ENCODE measurements at places on chromosomes 6 and 20.

DNA sequence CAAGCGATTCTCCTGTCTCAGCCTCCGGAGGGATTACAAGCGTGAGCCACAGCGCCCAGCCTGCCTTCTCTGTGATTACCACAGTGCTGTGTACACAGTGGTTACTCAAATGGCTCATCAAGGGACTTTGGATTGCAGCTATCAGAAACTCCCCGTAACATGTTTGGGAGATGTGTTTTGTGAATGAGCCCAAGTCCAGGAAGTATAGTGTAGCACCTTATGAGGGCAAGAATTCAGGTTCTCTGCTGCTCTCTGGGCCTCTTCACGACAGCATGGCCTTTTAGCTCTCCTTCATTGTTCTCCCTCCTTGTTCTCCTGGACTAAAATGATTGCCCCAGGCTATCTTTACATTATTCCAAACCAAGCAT, 34.1 kb upstream of the RPL7L1 start:
- no peak for DNase-seq

GRCh38 chr6:11279284-11279689, 46.8 kb upstream of the NEDD9 start:
- DNase-seq = no peak

GRCh38 chr6:108690326-108691049, 129.8 kb downstream of the FOXO3 start:
- DNase-seq = no peak

GRCh38 chr6:158087224-158087867, 80.7 kb downstream of the SERAC1 start:
- no peak for DNase-seq

GRCh38 chr20:24768713-24769601, 180.1 kb upstream of the CST7 start:
- DNase-seq = no peak

- no peak for DNase-seq
Measured at GRCh38 chr6:157503018-157503747, 122.2 kb downstream of the ZDHHC14 start.

- no peak for DNase-seq
Measured at GRCh38 chr6:37371154-37372083, 17.6 kb downstream of the RNF8 start.

DNA sequence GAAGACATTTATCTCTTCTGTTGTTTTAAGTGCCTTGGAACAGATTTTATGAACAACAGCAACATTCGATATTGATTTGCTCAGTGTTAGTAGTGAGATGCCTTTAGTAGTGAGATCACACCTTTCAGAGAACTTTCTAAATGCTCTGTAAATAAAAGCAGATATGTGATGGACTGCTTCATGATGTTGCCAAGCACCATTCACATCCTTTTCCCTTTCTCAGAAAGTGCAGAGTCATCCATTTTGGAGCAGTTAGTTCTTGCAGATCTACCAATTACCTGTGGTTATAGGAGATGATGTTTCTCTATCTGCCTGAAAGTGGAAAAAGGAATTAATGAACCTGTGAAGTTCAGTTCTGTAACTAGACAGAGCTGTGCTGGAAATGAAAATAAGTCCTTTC, 27.0 kb downstream of the CBFA2T2 start:
- DNase-seq = no peak

DNA sequence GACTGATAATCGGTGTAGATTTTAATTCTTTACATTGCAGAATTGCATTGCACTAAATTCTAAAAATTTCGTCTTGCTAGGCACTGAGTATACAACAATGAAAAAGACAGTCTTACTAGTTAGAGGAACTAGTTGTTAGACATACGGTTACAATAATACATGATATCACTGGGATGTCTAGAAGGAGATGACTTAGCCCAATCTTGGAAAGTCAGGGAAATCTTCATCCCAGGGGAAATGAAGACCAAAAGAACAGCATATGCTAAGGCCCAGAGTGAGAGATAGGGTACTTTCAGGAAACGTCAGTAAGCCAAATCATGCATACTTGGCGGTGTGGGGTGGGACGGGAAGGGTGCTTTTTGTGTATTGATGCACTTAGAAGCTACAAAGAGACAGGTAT, 901 bp downstream of the CEP57L1 start:
- no peak for DNase-seq

GRCh38 chr20:1718604-1719384, 61.2 kb upstream of the SIRPG start:
- DNase-seq = peak; percentile 7

DNA sequence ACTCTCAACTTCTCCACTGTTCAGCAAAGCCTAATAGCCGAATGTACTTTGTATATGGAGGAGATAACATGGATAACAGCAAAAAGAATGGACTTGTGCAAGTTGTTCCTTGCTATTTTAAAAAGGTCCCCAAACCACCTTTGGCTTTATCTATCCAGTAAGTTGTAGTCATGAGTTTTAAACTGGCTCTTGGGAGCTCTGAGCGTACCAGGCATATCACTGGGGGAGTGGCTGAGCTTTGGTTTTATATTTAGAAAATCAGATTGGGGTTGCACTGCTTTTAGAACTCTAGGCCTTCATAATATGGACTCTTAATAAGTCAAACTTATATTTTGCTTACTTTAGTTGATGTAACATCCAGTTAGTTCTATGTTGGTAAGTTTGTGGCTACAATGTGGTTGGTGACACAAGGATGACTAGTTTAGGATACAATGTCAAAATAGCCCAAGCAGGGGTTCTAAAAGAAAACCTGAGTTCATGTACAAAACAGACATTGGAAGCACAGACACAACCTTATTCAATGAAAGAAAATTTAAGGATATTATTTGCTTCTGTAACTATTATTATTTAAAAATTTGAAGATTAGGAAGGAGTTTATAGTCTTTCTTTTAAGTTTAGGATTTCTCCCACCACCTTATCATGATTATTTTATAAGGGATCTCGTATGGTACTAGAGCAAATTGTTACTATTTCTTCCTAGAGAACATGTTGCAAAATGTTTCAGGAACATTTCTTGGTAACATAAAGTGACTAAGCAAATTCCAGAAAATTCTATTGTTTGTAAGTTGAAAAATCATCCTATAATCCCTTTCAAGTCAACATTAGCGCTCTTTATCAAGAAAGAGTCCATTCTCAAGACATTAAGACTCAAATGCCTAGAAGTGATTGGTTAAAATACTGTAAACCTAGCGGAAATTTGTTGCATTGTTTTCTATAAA, 165.8 kb upstream of the SUPT3H start:
- DNase-seq = no peak

DNA sequence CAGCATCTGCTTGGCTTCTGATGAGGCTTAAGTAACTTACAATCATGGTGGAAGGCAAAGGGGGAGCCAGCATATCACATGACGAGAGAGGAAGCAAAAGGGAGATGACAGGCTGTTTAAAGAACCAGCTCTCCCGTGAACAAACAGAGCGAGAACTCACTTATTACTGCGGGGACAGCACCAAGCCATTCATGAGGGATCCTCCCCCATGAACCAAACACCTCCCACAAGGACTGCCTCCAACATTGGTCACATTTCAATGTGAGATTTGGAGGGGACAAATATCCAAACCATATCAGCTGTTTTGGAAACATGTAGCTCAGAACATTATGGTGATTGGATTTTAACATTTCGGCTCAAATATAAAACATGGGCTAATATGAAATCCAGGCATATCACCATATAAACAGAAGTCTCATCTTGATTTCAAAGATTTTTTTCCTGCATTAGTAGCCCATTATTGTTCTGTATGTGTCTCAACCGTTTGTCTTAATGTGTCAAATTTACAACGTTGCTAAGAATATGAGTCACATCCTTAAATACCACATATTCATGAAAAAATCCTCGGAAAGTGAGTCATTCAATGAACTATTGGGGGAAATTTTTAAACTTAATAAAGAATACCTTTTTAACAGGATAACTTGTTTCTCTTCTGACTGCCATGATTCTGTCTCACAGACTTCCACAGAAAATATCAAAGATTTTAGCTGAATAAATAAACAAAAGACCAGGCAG, 894.3 kb downstream of the TFAP2A start:
- DNase-seq = no peak

- DNase-seq = no peak
Measured at GRCh38 chr6:146194434-146194833, 165.6 kb downstream of the GRM1 start.

- no peak for DNase-seq
Measured at GRCh38 chr6:11479296-11479695, 58.3 kb upstream of the TMEM170B start.

DNA sequence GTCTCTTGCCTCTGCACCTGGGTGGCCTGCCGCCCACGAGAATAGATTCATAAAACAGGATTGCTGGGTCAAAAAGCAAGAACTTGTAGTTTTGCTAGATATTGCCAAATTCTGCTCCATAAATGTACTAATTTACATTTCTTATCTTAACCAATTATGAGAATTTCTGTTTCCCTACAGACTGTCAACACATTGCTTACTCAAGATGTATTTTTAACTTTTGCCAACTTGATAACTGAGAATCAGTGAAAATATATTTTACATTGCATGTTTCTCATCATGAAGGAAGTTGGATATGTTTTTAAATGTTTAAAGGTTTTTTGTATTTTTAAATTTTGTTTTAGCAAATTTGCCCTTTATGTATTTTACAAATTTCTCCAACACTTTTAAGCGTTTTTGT, 664.8 kb downstream of the MMUT start:
- DNase-seq = no peak

GRCh38 chr20:40749985-40750506, 61.0 kb upstream of the MAFB start:
- DNase-seq = no peak

GRCh38 chr6:16196984-16197546, 41.3 kb upstream of the GMPR start:
- no peak for DNase-seq

DNA sequence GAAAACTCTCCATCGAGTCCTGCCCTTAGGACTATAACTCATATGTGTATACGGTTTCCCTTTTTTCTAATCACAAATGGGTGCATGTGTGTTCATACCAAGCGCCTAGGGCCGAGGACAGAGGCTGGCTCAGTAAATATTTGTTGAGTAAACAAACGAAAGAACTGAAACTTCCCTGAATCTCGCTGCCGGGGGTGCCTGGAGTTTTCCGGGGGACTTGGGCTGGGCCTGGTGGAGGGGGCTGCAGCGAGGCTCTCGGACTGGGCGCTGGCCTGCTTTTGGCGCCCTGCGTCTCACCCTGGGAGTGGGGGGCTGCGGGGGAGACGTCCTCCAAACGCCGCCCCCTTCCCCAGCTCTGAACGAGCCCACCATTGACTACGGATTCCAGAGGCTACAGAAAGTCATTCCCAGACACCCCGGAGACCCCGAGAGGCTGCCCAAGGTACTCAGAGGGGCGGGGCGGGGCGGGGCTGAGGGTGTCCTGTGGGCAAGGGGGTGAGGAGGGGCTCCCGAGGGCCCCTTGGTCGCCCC, 49.0 kb downstream of the CPXM1 start:
- no peak for DNase-seq

DNA sequence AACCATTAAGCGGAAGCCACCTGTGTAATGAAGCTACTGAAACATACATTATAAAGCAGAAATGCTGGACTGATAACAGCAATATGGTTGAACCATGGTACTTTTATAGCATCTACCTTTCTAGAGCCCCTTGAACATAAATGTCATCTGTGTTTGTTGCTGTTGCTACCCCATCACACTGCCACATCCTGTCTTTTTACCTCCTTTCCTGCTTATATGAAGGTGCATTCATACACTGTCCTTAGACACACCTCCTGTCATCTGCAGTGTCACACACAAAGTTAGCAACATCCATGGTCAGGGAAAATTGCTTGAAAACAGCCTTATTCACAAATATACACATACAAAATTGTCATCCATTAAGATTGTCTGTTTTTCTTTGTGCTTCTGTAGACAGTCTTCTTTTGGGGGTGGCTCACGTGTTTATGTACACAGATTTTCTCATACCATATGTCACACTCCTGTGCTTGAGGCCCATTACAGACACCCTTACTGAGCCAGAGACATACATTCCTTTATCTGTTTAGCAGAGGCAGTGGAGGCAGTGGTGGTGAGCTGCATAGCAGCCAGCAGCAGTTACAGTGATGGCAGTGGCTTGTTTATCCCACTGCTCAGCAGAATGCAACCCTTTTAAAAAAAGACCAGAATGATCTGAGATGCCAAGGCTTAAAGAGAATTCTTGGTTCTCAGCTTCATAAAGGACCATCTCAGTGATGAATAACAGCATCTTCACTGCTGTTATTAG, 25.9 kb downstream of the C6orf62 start:
- no peak for DNase-seq

GRCh38 chr6:152920016-152920415, 62.8 kb downstream of the FBXO5 start:
- DNase-seq = no peak

- no peak for DNase-seq
Measured at GRCh38 chr6:24950218-24950941, 14.6 kb upstream of the RIPOR2 start.

DNA sequence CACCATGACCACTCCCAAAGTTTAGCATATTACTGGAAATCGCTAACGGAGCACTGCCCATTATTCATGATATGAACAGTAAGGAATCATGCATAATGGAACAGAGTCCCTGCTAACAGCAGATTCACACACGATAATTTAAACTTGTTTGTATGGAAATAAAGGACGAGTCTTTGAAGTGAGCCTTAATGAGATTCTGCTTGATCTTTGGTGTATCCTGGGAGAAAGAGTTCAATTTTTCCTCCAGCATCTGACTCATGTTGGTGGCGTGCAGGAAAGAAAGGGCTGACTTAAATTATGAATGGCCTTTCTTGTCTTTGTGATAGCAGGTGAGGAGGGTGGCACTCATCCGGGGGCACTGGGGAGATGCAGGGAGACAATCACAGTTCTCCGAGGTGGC, 194.6 kb downstream of the ZNF217 start:
- DNase-seq = no peak
